Activated naive CD8-positive, alpha-beta T cell treated with anti-CD3 and anti-CD28 coated beads, Interleukin-2, amount 10 ng/mL, durations not matched to agents 7 days and 5 days (primary cell): ENCODE measurements at places on chromosomes 7 and 10. TPM values are rescaled to one million over a fixed set of nuclear protein-coding genes. Genes with fewer than 3 reads are reported as not detected.

DNA sequence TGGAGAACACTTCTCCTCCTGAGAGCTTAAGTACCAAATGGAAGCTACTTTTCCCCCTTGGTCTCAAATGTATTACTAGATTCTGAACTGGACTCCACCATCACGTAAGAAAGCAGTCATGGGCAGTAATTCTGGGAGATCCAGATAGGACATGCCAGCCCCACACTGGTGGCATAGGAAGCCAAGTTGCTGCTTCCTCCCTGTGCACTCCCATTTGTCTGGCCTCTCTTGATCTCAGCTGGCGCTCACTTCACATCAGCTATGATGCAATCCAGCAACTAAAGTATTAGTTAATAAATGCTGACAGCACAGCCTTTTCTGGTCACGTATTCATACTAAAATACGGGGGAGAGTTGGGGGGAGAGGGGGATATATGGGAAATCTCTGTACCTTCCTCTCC lies 3.4 kb upstream of the IL6 start:
- no peak for DNase-seq

- no peak for DNase-seq
Observed at GRCh38 chr7:1646957-1647891, 22.9 kb upstream of the ELFN1 start.

GRCh38 chr7:148963583-148964482 lies 64.5 kb downstream of the PDIA4 start:
- DNase-seq: no peak

DNA sequence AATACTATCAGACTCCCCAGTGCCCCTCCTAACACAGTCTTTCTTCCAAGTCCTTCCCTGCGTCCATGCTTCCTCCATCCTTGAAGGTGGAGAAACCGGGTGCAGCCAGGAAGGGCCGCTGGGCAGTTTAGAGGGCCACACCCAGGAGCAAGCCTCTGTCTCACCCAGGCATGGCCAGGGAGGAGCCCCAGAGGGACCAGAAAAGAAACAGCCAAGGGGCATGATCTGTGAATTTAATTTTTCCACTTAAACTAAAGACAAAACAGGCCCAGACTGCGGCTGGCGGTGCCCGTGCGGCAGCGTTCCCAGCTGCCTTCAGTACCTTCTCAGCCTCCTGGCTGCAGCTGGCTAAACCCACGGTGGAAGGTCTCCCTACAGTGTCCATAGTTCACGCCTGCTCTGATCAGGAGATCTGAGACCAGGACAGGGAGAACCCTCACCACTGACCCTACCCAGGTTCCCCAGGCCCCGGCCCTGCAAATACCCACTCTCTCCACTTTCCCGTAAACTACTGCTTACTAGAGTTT lies 12.9 kb downstream of the UNCX start:
- DNase-seq: no peak

DNA sequence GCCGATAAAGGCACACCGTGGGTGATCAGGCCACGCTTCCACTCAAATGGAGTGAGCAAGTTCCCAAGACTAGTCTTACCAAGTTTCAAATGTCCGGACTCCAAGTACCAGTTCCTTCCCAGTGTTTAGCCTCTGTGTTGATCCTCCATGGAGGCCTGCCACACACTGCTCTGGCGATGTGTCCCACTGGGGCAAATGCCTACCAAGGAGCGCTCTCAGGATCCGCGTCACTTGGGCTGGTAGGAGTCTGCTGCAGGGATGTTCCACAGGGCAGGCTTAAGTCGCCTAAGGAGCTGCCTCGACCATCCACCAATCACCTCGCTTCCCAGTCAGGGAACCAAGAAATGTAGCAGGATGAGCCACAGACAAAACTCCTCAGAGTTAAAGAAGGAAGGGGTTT lies 17.4 kb upstream of the MRLN start:
- DNase-seq: no peak

The PVRIG gene
- 86.1 TPM for total RNA-seq

DNA sequence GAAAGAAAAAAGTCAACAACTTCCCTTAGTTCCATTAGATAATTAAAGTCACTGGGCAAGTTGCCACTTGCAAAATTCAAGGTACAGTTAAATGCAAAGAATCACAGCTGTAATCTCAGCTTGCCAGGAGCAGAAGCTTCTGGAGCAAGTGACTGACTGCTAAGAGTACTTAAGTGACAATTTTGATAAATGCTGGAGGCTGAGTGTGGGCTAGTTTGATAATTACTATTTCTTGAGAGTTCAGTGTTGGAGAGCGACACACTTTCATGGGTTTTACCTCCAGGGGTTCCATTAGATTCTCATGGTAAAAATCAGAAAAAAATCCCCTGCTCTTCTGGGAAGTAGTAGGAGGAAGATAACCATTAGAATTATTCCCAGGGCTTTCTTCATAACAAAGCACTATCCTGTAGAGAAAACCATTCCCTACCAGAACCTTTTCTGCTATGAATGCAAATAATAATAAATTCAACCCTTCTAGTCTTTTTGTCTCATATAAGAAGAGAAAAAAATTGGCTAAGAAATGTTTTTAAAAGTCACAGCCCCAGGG lies 486.3 kb downstream of the POM121L12 start:
- no peak for DNase-seq
